SW 1271 (cell line): ENCODE measurements at places on chromosomes 1 and 21.
A peak's percentile ranks its signal among the peaks of the same experiment; 100 is the strongest.

- DNase-seq = peak; percentile 4
Measured at GRCh38 chr1:170711682-170712081, 47.8 kb downstream of the PRRX1 start.

GRCh38 chr1:72322910-72323309 is 40.6 kb upstream of the NEGR1 start:
- DNase-seq = no peak

- DNase-seq = no peak
Measured at GRCh38 chr1:51690285-51690961, 73.5 kb downstream of the OSBPL9 start.

DNA sequence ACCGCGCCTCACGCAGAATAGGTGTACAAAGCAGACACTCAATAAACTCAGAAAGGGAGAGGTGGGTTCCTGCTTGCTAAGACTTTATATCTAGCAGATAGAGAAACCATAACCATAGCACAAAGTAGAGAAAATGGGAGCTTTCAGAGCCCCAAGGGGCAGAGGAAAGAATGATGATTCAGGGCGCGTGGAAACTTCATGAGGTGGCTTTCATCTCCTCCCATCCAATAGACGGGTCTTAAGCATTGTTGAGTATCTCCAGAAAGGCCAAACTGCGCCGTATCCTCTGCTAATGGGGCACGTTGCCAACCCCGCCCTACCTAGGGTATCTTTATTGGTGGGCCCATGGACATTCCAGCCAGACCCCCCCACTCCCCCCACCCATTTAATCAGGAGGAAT is 778 bp upstream of the MIXL1 start:
- DNase-seq = no peak

DNA sequence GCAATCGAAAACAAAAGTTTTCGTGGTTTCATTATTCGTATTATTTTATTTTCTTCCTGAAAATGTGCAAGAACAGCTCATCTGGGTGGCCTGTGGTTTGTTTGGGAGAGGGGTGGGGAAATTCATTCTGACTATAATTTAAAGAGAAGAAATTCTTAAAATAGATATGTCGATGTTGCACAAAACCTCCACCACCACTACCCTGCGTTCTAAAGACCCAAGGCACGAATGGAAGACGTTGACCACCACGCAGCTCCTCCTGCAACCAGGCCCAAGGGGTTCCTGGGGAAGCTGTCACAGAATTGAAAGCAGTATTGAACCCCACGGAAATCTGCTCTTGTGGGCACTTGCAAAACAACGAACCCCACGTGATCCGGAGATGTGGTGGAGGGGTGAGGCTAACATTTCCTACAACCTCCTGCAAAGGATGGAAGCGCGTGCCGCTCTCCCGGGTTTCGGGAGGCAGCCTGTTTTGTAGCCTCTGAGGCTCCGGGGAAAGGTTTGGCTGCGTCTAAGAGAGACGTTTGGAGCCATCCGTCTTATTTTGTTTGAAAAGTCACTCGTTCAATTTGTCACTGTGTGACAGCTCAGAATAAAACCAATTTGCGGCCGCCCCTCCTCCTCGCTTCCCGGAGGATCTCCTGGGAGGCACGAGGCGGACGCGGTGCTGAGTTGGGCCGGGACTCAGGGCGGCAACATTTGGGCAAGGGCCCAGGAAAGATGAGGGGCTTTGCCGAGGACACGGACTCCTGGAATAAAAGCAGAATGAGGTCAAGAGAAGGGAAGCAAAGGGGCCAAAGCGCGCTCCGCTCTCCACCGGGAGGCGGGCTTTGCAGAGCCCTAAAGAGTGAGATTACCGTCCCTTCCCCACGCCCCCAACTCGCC is 810 bp upstream of the HLX start:
- DNase-seq = no peak

DNA sequence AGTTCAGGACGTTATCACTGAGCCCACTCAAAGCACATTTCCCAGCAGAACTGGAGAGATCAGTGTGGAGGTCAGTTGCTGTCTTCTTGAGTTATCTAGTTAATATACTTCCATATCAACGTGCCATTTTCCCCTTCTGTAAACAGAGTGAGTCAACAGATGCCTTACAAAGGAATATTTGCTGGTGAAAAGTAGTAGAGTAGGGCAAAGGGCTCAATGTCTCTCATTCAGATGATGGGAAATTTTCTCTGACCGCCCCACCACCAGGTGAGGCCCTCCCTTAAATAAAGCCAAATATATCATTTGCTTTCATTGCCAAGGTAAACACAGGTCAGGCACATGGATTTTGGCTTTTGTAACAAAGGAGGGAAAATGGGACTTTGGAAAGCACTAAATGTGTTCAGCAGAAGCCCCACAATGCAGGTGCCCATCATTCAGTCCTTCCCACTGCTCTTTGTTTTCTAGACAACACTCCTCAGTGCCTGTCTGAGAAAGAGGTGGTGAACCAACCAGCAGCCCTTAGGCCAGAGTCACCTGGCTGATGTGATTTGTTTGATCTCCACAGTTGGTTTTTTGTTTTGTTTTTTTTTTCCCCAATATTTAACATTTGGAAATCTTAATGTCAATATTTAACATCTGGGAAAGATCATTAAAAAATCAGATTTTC is 40.5 kb upstream of the SAMD13 start:
- DNase-seq = no peak

GRCh38 chr1:160978510-160978927 is 23.9 kb upstream of the ITLN2 start:
- DNase-seq = no peak

GRCh38 chr1:184219414-184219813 is 167.4 kb upstream of the C1orf21 start:
- no peak for DNase-seq

DNA sequence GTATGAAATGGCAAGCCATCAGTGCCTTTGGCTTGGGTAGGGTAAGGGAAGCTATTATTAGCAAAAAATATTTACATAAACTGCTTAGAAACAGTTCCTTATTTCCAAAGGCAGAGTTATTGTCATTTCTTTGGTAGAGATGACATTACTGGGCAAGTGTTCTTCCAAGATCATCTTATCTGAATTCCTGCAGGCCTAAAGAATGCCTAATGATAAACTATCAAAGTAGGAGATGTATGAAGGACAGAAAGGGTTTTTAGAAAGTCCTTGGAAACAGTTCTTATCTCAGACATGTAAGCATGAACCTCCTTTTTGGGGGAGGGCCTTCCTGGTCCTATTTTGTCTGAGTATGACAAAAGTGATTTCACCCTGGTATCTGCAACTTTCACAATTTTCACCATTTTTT is 5.1 kb upstream of the FRRS1 start:
- DNase-seq = no peak

DNA sequence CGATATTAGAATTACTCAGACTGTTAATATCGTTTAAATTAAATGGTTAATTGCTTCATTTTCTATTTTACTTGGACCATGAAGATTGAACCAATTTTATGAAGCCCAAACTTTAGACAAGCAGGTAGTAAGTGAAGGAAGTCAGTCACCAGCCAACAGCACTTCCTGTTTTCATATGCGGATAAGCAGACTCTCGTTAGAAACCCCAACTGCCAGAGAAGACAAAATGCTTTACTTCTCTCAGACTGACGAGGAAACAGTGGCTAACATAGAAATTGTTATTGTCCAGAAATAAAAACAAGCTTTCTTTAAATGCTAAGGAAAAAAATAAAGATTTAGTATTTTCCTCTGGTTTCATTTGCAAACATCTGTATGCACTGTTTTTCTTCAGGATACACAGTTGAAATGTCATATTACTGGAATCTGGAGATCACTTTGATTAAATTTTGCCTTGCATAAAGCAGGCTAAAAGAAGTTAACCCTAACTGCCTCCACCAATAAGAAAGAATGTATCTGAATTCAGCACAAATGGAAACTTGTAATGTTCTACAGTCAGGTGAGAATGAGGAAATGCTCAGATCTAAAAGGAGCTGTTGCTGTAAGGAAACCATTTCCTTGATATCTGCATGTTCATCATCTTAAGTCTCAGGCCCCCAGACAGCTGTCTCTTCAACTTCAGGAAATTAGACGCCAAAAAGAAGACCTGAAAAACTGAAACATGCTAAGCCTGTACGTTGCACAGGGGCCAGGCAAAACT is 129.8 kb upstream of the SAMSN1 start:
- DNase-seq = no peak

GRCh38 chr1:228960705-228961104 is 225.4 kb downstream of the RHOU start:
- no peak for DNase-seq

GRCh38 chr1:58748666-58749065 is 35.2 kb downstream of the JUN start:
- DNase-seq = no peak

- DNase-seq = no peak
Measured at GRCh38 chr1:100810360-100810759, 84.3 kb downstream of the EXTL2 start.
